ENCODE measurements at places on chromosomes 2 and 18.

DNA sequence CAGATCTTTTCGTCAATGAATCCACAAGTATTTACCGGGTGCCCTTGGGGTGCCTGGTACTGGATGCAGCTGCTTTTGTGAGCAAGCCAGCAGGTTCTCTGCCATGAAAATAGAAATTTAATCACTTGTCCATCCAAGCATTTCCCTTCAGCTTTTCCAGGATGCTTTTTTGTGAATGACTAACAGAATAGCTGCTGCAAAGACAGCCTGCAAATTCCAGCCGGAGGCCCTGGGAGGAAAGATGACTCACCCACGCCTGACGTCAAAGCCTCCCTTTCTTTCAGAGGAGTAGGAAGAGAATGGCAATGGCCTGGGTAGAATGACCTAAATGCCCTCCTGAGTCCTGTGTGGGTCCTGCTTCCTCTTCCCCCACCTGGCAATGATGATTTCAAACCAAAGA, 111.9 kb downstream of the AP1S3 start:
- no peak for DNase-seq

GRCh38 chr18:48800876-48801727, 149.7 kb downstream of the SMAD7 start:
- DNase-seq = no peak

DNA sequence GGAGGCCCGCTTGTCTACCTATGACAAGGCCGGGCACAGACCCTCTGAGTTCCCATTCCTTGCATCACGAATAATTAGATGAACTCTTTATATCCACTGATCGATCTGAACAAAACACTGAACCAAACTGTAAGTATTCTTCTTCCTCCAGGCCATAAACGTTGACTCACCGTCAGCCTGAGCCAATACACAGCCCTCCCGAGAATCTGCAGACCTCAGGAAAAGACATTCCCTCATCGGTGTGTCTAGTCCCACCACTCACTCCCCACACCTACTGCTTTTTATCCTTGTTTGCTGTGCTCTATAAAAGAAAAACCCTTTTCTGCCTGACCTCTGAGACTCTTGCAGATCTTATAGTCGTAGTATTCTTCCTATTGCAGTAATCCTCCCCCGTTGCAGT, 41.0 kb downstream of the TMEM87B start:
- DNase-seq = no peak

DNA sequence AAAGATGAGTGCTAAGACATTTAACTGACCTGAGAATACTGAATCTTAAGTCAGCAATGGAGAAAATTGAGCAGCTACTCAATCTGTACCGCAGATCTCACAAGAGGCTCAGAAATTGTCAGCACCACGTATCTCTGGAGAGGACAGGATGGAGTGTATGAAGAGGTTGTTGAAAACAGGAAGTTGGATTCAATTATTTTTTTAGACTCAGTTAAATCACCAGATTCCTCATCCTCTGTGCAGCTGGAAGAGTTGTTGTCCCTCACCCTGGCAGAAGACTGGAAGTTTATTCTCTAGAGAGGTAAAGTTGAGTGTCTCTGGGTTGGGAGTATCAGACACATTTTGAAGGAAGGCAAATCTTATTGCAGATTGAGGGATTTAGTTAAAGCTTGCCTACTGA, 114.9 kb upstream of the NT5C1B start:
- DNase-seq = no peak

GRCh38 chr2:172480301-172481218, 53.2 kb downstream of the ITGA6 start:
- DNase-seq = no peak

DNA sequence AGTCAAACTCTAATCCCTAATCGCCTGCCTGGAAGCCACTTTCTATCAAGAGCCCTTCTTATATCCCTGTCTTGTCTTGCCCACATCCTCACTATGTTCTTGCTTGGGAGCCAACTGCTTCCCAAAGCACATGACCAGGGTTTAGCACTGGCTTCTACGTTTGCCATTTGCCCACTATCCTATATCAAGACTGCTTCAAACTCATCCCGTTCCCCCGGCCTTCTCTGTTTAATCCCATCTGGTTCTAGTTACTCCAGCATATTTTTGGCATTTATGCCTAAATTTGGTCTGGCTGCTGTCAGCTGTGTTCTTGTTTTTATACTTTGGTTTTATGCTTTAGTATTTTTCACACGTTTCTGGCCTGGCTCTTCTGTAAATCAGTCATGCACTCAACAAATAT, 40.2 kb downstream of the POLR1A start:
- no peak for DNase-seq

GRCh38 chr2:187916799-187917198, 362.6 kb upstream of the TFPI start:
- no peak for DNase-seq

DNA sequence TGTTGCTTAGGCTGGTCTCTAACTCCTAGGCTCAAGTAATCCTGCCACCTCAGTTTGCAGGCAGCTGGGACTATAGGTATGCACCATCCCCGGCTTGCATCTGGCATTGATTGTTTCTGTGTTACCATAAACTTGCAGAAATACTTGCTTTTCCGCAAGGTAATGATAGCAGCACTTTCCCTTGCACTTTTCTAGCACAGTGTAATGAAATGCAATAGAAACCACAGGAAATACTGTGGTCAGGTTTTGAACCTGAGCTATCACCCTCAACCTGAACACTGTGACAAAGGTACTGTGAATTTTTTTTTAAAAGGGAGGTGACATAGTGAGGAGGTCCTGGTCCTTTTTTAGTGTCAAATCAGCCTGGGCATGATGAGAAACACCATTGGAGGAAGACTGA, 38.3 kb downstream of the DHRS9 start:
- peak; percentile 9 for DNase-seq

- DNase-seq = no peak
Measured at GRCh38 chr2:8653485-8653884, 28.4 kb upstream of the ID2 start.

- no peak for DNase-seq
Measured at GRCh38 chr18:47260120-47260923, 8.9 kb upstream of the SKOR2 start.

DNA sequence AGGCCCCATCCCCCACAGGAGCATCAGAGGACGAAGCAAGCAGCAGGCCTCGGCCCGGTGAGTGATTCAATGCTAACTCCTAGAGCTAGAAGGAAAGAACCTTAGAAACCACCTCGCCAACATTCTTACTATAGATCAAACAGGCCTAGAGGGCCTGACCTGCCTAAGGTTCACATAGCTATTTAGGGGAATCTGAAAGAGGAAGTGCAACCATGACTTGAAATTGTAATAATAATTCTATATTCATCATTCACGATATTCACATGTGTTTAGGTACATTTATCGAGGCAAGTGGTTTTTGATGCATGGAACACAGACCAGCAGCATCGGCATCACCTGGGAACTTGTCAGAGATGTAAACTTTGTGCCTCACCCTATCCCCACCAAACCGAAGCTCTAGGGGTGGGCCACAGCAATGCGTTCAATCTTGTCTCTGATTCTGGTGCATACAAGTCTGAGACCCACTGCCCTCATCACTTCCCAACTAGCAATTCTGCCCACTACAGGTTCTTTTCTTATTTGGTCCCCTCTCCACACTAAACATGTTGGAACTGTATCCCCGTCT, 78.0 kb upstream of the DNMT3A start:
- no peak for DNase-seq

DNA sequence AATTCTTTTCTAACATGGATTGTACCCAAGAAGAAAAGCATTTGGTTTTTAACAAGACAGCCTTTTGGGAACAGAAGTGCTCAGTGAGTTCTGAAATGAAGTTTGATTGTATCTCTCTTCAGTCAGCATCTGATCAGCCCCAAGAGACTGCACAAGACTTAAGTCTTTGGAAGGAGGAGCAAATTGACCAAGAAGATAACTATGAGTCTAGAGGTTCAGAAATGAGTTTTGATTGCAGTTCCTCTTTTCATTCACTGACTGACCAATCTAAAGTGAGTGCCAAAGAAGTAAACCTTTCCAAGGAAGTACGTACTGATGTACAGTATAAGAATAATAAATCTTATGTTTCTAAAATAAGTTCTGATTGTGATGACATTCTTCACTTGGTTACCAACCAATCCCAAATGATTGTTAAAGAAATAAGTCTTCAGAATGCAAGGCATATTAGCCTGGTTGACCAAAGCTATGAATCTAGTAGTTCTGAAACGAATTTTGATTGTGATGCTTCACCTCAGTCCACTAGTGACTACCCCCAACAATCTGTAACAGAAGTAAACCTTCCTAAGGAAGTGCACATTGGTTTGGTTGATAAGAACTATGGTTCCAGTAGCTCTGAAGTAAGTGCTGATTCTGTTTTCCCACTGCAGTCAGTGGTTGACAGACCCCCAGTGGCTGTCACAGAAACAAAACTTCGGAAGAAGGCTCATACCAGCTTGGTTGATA, 31.2 kb downstream of the ZDBF2 start:
- no peak for DNase-seq

- DNase-seq = no peak
Measured at GRCh38 chr2:46656640-46657039, 177.3 kb downstream of the TMEM247 start.

- DNase-seq = no peak
Measured at GRCh38 chr2:16325016-16325975, 340.3 kb downstream of the CYRIA start.

GRCh38 chr2:43737855-43738254, 36.0 kb upstream of the DYNC2LI1 start:
- no peak for DNase-seq

GRCh38 chr2:32627441-32627813, 423 bp upstream of the TTC27 start:
- peak; percentile 4 for DNase-seq

DNA sequence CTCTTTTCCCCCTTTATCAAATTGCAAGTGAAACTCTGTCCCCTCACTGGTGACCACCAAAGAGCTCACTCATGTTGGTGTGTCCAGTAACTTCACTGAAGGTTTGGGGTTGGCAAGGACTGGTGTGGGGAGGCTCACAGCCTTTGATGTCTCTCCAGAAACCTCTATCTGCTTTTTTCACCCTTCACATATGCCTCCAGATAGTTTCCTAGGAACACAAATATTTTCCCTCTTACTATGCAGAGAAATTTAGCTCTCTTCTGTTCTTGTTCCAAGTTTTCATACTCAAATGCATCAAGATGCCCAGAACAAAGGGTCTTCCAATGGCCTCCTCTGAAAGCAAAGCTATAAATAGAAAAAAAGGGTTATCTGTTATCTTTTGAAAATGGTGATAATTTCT, 20.7 kb downstream of the DTNA start:
- no peak for DNase-seq

- no peak for DNase-seq
Measured at GRCh38 chr2:171309455-171310286, 124.1 kb downstream of the METTL8 start.

DNA sequence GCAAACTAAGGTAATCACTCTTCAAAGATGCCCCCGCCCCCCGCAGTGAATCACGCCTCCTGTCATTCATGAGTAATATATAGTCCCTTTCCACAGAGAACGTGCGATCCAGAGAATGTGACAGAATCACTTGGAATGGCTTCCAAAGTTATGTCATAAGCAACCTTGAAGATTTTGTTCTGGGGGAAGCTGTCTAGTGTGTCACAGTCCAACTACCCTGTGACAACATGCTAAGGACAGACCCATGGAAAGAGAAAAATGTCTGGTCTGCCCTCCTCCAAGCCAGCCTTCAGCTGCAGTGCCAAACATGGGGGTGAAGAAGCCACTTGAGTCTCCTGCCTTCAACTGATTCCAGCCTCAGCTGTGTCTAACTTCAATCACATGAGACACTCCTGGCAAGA, 259.1 kb downstream of the SS18 start:
- no peak for DNase-seq

DNA sequence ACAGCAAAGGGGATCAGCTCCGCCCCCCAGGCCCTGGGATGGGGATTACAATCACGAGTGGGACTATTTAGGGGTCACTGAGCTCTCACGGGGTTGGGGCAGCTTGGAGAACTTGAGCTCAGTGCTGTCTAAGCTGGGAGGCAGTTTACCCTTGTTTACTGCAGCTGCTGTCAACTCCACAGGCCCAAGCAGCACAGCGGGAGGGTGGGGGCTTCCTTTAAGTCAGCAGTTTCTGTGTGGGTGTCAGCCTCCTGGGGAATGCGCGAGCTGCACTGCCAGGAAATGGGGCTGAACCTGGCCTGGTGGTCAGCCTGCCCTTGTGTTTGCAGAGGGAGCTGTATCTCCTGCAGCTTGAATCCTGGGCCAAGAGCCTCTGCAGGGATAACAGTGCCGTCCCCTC, 29.8 kb downstream of the TOGARAM2 start:
- peak; percentile 26 for DNase-seq

GRCh38 chr2:64989982-64990614, 899 bp downstream of the SLC1A4 start:
- DNase-seq = no peak

DNA sequence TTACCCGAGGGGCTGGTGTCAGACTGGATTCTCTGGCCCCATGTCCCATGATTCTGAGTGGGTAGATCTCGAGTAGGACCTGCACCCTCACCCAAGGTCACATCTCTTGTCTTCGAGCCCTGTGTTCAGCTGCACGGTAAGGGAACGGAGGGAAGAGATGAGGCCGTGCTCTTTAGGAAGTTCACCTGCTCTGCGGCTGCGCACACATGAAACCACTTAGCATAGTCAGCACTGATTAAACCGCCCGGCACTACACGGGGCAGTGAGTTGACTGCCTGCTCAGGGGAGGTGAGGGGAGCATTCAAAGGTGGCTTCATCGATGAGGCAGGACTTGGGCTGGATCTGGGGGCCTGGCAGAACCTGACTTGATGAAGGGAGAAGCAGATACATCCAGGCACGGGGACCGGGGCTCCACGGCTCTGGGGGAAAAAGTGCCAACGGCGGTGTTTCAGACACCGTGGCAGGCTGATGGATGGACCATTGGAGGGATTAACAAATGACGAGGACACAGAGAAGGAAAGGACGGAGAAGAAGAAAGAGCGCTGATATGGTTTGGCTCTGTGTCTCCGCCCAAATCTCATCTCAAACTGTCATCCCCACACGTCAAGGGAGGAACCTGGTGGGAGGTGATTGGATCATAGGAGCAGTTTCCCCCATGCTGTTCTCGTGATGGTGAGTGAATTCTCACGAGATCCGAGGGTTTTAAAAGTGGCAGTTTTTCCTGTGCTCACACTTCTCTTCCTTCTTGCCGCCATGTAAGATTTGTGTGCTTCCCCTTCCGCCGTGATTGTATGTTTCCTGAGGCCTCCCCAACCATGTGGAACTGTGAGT, 248.6 kb downstream of the CYP26B1 start:
- no peak for DNase-seq

DNA sequence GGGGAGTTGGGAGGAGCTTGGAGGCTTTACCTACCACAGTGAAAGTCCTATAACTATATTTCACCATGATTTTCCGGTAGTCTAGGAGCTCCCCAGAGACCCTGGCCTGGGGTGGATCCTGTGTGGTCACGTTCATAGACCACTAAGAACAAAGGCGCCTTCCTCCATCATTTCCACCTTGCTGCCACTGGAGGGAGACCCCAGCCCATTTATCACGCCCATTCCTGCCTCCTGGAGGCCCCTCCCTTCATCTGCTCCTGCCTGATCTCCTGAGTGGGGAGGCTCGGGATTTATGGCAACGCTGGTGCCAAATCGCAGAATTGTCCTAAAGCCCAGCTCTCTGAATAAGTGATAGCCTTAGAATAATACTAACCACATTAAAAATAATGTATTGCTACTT, 507.6 kb upstream of the SPHKAP start:
- no peak for DNase-seq

GRCh38 chr2:206800506-206801417, 35.4 kb downstream of the FASTKD2 start:
- DNase-seq = no peak
